ENCODE measurements at places on chromosomes 1 and 21.

- no peak for DNase-seq
These were observed 27.8 kb upstream of the CNTN2 start for GRCh38 chr1:205015241-205015640.

- no peak for DNase-seq
These were observed 177.5 kb downstream of the ROR1 start for GRCh38 chr1:63951059-63951946.

DNA sequence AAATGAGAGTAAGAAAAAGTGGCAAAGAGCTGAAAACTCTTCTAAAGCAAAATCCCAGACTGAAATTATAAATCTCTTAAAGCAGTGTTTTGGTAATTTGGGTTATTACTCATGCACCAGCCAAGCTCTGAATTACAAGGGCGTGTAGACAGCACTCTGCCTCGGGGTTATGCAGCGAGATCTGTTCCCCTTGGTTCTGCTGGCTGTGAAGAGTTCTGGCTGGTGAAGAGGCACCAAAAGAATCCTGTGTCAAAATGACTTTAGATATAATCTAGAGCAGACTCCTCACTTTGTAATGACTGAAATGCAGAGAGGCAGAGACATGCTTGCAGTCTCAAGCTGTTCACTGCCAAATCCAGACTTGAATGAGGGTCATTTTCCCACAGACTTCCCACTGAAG is 461.8 kb upstream of the CXADR start:
- no peak for DNase-seq

DNA sequence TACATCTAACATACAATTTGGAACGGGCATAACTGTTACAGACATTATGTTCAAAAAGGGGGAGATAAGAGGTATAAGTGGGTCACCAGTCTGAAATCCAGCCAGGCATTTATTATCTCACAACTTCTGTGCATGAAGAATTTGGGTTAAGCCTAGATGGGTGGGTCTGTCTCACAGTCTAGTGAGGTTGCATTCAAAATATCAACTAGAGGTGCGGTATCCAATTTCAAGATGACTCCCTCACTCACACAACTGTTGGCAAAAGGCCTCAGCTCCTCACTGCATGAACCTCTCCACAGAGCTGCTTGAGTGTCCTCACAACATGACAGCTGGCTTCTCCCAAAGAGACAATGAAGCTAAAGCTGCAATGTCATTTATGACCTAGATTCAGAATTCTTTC is 4.7 kb downstream of the AUNIP start:
- DNase-seq: no peak

DNA sequence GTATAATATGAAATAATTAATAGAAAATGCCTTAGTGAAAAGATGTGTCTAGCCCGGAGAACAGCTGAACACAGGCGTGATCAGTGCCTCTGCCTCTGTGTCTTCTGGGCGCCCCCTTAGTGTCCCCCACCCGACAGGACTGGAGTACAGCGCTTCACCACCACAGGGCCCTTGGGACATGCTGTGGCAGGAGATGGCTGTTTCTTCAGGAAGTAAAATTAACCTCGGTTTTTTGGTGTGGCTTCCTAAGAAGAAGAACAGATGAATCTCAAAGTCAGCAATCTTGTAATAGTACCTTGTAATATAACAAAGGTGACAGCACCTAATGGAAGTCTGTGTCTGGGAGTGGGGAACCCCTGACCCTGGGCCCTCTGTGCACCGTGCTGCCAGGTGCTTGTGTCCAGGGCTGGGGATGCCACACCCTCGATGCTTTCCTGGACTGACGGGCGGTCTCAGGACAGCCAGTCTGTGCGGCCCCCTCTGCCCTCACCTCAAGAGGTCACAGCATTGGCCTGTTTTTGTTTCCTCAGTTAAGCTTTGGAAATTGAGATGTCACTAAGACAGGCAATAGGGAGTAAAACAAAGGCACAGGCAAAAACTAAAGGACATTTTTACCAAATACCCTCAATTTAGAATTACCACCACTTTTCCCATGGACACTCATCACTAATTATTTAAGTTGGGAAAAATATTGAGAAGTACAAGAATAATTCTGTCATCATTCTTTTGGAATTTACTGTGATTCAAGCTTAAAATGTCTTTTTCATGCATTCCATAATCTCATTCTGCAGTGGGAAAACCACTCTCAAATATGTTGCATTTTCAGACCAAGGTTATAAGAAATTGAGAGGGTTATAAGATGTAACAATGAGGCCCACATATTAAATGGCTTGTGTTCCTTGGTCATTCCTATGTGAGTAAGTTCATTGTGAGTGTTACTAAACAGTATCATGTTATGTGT is 79.3 kb downstream of the ADARB1 start:
- DNase-seq: no peak

Data from NCI-H2081 treated with DMSO at 0.1 percent for 48 hours (cell line).